NCI-H2171 (cell line): ENCODE measurements at places on chromosomes 11 and 22.

DNA sequence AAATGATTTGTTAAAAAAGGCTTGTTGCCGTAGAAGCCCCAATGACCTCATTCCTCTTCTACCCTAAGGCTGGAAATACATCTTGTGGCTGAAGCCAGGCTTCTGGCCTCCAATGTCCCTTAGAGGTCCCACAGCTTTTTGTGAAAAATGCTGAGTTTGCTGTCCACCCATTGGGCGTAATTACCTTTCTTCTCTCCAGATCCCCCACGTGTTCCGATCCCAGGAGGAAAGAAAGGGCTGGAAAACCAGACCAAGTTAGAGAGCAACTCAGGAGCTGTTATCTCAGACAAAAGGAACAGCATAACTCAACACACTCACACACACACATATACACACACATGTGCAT lies 154.2 kb downstream of the MIAT start:
- no peak for DNase-seq

DNA sequence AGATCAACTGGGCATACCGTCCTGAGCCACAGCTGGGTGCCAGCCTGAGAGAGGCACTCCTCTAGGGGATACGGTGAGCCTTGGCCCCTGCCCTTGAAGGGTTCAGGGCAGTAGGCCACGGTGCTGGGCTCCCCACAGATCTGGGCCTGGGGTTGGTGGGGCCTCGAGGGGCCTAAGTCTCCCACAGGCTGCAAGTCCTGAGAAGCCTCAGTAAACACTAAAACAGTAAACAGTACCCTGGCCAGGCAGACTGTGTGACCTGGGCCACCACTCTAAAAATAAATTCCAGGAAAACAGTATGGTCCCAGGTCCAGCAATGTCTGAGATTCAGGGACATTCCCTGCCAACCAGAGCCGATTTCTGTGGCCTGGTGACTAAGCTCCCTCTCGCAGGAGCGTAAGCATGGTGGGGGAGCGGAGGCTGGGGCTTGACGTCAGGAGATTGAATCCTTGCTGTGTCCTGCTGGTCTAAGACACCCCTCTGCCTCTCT lies 2.3 kb upstream of the RHOD start:
- no peak for DNase-seq

DNA sequence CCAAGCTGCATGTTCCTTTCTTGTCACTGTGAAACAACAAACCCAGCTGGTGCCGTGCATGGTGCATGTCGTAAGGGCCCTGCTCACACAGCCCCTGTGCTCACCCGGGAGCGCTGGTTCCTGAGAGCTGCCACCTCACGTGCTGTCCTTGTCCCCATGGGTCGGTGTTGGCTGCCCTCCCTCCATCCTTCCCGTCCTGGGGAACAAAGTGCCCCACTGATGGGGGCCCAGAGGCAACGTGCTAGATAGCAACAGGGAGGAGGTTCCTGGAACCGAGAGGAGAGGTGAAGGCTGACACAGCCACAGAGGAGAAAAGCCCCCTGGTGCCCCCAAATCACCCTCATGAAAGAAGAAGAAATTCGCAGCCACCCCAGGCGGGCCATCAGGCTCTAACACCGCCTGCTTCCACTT lies 56.6 kb upstream of the SLC22A12 start:
- DNase-seq: no peak

GRCh38 chr11:88231894-88232482 lies 56.7 kb upstream of the RAB38 start:
- no peak for DNase-seq

DNA sequence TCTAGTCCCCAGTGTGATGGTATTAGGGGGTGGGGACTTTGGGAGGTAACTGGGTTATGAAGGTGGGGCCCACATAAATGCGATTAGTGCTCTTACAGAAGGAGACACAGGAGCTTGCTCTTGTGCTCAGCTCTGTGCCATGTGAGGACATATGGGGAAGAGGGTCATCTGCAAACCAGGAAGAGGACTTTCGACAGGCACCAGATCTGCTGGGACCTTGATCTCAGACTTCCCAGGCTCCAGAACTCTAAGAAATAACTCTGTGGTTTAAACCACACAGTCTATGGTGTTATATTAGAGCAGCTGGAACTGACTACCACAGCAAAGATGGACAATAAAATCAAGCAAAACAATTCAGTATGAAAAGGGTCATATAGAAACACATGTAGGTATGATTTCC lies 26.7 kb downstream of the NNMT start:
- no peak for DNase-seq

- no peak for DNase-seq
These were observed 22.6 kb upstream of the CTSC start for GRCh38 chr11:88360141-88360540.

DNA sequence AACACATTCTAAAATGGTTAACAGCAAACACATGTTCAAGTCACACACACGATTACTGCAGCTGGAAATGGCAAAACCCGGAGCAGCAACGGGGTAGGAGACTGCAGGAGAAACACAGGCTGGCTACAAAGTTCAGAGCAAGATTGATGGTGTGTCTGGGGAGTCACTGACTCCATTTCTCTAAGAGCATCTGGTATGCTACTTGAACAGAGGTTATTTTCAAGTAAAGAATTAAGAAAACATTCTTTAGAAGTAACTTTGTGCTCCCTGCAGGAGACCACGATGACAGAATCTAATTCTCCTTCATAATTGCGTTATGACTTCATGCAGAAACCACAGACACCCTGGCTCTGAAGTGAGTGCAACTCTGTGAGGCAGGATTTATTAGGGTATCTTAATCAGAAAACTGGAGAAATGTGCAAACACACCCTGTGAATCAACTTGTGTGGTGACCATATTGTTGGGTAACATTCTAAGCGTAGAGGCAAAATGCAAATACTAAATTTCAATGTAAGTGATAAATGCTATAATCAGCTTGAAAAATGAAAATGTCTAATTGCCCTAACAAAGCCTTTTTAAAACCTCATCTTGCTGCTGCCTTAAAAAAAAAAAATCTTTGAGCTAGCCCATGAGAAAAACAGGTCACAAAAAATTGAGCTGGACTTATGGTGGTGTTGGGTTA lies 303.0 kb downstream of the CADM1 start:
- no peak for DNase-seq

GRCh38 chr11:18397921-18398320 lies 3.6 kb downstream of the LDHA start:
- no peak for DNase-seq

DNA sequence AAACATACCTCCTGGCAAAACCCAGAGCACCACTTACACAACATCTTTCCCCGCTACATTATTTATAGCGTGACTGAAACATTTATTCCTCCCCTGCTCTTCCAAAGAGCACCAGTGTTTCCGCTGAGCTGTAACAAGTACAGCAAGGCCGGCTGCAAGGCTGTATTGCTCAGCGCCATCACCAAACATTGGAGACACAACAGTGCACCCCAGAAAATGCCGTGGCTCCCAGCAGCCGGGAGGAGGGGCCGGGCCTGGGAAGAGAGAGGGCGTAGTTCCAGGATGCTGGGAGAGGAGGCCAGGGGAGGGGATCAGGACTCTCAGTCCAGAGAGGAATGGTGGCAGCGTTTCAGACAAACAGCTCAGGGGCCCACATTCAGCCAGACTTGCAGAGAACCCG lies 133.2 kb downstream of the DSCAML1 start:
- DNase-seq: no peak

DNA sequence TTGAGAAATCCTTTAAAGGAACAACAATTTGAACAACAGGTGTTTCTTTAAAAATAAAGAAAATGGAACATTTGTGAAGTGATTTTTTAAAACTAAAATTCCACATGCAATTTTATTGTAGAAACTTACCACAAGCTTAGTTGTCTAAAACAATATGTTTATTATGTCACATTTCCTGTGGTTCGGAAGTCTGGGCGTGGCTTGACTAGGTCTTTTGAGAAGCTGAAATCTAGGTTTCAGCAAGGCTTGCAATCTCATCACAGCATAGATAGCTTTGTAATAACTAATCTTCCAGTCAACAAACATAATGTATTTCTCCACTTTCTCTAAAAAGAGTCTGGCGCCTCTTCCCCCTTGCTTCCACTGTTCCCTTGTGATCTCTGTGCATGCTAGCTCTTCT lies 27.0 kb downstream of the MS4A6A start:
- DNase-seq: no peak
